RCC 7860 (cell line): ENCODE measurements at places on chromosomes 7 and 10.

GRCh38 chr10:93096901-93097300, 23.2 kb downstream of the CYP26A1 start:
- DNase-seq = no peak

- peak; percentile 64 for DNase-seq
Observed at GRCh38 chr7:129163875-129164544, 19.5 kb downstream of the TSPAN33 start.

DNA sequence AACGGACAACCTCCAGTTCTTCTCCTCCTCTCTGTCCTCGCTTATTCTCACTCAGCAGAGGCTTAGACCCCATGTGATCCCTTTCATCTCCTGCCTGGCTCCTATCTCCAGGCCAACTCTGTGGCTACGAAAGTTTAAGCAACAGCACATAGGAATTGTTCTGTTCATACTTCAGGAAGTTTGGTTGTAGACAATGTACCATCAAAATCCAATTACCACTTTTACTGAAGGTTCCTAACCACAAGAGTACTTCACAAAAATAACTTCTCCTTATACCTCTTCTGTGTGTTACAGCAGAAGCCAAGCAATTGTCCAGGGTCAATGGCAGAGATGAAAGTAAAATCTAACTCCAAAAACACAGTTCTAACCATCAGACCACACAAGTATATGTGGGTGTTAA, 80.0 kb downstream of the SLC25A13 start:
- DNase-seq = no peak

DNA sequence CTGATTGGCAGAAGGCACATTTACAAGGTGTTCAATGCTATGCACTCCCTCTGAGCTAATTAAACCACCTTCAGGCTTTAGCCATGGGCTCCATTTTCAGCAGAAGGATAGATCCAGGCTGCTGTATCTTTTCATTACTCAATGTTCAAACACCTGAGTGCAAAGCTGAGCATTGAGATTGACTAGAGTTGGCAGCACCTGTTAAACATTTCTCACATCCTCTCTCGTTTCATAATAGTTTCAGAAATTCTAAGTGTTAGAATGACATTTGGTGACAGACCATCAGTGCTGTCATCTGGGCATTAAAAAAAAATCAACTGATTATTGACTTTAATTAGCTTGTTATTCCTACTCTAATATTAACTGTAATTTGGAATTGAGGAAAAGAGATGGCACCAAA, 187.1 kb upstream of the SEMA3E start:
- no peak for DNase-seq

DNA sequence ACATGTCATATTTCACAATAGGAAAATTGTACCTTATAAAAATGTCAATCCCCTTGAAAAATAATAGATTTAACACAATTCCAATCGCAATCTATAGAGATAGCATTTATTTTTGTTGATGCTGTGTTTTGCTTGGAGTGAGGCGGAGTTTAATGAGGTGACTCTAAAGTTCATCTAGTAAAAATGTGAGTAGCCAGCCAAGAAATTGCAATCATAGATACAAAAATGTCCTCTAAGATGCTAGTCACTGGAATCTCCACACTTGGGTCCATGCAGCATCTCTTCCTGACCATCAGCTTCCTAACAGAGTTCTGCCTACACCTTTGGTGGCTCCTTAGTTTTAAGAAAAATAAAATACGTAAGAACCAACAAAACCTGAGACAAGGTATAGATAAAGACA, 44.9 kb downstream of the GLI3 start:
- no peak for DNase-seq

- DNase-seq = no peak
Observed at GRCh38 chr7:143511593-143512047, 33.9 kb downstream of the TAS2R41 start.

DNA sequence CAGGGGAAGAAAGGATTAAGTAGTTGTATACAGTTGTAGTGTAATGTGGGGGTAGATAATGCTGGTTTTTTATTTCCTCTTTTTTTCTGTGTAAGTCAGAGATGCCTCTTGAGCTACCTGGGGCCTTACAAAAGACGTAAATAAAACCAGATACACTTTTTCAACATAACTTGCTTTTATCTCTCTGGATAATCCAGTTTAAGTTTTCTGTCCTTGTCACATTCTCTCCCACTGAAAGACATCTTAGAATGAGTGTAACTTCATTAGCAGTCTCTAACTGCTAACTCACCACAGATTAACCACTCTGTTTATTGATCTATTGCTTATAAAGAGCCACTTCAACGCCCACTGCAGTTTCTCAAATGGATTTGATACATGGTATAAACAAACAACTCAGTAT, 64.1 kb upstream of the LRRN3 start:
- DNase-seq = no peak

DNA sequence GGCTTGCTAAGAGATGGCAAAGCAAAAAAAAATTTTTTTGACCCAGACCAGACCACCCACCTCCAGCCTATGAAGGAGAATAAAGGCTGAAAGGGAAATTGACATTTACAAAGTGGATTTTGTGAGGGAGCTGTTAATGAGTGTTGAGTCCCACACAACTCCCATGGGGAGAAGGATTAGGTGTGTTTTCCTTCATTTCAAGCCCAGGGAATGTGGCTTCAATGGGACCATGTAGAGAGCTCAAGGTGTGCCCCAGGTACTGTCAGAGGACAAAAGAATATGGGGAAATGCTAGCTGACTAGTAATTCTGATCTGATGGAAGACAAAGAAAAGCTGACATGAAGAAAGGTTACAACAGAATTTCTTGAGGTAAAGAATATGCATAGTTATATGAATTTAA, 48.8 kb upstream of the COL1A2 start:
- no peak for DNase-seq
